ENCODE measurements at places on chromosomes 12 and 14.

GRCh38 chr12:30015631-30016337 lies 232.0 kb upstream of the TMTC1 start:
- no peak for DNase-seq

DNA sequence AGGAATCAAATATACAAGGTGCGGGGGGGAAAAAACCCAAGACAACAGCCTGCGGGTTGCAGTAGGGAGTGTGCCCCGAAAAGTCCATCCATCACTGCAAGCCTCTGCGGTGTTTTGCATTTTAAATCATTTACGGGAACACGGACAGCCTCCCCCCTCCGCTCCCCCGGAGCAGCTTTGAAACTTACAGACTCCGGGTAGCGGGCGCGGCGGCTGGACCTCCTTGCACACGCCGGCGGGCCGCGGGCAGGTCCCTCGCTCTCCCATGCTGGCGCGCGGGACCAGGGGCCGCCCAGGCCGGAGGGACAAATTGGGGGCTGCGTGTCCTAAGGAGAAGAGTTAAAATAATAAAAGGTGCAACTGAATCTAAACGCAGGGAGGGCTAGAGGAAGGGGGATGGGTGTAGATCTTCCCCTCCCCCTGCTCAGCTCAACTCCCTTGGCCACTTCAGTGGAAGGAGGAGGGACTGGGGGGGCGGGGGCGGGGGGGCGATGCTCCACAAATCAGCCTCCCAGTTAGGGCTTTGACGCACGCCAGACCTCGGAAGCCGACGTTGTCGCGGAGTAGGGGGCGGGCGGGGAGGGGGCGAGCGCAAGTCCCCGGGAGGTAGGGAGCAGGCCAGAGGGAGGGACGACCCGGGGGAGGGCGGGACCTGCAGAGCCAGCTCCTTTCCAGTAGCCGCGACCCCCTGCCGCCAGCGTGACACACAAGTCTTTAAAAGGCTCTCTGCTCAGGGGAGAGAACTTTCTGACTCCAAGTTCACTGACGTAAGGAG lies at the start of gene KCNJ8:
Gene KCNJ8 (minus strand): TSS at position 349 of the 775 bp plus-strand sequence. CDS start 1,090 bp downstream, outside the sequence.
- no peak for DNase-seq

DNA sequence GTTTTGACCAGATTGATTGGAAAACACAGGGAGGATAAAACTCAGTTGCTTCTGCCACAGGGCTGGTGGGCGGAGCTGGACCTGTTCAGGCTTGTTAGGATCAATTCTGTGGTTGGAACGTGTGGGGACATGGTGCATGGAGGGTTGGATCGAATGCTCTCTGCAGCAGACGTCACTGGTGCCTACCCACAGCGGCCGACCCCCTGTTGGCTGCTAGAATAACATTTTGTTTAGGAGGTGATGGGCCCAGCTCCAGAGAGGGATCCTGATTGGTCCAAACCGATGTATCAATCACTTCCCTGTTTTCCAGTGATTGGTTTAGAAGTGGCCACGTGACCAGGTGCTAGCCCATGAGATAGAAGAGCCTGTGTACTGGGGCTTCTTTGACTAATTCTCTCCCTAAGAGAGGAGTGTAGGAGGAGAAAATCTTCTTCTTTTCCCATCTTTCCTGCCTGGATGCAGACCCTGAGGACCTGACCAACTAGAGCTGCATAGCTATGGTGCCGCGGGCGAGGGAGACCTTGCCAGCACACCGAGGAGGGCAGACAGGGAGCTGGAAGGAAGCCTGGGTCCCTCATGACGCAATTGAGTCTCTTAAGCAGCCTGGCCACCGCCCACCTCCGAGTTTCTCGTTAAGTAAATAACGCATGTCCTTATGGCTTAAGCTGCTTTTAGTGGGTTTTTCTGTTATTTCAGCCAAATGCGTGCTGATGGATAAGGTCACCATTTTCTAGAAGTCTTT lies 163.5 kb downstream of the AACS start:
- DNase-seq = no peak

DNA sequence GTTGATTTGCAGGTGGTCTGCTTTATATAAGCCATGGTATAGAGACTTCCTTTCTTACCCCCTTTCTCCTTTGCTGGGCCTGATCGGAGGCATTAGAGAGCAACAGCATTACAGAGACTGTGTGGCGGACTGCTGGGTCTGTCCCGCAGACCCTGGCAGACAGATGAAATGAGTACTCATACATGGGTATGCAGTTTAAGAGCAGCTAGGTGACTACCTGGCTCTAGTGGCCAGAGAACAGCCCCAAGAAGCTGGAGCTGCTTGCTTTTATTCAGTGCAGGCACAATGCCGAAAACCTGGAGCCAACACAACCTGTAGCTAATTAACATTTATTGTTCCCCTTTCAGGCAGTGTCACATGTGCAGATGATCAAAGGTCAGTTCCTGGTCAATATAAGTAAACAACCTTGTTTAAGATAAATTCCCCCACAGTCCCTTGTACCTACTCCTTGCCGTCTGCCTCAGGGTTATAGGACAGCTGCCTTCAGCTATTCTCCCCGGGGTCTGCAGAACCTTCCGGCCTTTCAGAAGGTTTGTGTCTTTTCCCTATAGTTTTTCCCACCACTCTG lies 160.0 kb downstream of the TRHDE start:
- no peak for DNase-seq

DNA sequence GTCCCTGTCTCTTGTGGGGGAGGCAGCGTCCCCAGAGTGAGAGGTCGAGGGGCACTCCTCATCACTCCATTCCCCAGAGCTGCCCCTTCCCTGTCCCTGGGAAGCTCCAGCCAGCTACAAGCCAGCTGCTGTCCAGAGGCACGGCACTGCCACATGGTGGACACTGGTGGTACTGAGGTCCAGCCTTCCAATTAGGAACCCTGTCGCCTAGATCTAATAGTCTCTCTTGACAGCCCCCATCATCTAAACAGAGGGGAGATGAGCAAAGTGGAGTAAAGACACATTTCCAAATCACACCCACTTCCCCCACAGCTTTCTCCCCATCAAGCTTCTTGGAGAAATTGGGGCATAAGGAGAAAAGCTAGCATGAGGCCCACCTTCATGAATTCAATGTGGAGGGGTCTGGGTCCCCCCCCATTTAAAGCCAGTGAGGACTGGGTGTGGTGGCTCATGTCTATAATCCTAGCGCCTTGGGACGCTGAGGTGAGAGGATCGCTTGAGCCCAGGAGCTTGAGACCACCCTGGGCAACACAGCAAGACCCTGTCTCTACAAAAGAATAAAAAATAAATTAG lies 2.1 kb upstream of the INHBE start:
- no peak for DNase-seq

GRCh38 chr14:96095581-96096476 lies 56.7 kb downstream of the C14orf132 start:
- no peak for DNase-seq

DNA sequence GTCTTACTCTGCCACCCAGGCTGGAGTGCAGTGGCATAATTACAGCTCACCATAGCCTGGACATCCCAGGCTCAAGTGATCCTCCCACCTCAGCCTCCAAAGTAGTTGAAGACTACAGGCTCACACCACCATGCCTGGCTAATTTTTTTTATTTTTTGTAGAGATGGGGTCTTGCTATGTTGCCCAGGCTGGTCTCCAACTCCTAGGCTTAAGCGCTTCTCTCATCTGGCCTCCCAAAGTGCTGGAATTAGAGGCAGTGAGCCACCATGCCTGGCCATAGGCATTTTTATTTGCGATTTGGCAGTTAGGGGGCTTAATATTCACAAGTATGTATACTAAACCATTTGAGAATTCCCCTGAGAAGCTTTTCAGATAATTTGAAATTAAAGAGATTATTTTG lies 19.1 kb downstream of the PNMA1 start:
- DNase-seq = no peak

- no peak for DNase-seq
Measured at GRCh38 chr12:110253176-110253575, 27.9 kb upstream of the ATP2A2 start.

DNA sequence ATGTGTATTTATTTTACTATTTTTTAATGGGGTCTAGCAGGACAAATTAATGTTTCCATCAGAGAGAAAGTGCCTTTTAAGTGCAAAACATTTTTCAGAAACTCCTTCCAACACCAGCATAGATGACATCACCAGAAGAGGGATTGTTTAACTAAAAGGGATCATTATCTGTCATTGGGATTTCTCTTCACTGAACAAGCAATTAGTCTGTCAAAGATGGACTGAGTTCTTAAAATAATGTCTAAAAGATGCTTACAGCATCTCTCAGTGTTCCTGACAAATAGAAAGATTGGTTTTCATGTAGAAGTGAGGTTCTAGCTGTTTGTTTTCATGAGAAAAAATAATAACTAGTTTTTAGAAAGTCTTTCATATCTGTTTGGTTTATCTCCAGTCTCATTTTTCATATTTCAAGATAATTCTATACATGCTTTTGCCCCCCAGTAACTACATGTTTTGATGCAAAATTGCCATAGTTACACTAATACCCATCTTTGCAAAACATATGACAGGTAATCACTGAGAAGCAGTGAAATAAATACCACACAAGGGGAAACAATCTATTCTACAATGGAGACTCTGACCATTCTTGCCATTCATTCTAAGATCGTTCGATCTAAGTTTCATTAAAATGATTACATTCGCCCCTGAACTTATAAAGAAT lies 850.3 kb downstream of the GALC start:
- no peak for DNase-seq

GRCh38 chr12:128807161-128807724 lies 16.5 kb downstream of the SLC15A4 start:
- no peak for DNase-seq

DNA sequence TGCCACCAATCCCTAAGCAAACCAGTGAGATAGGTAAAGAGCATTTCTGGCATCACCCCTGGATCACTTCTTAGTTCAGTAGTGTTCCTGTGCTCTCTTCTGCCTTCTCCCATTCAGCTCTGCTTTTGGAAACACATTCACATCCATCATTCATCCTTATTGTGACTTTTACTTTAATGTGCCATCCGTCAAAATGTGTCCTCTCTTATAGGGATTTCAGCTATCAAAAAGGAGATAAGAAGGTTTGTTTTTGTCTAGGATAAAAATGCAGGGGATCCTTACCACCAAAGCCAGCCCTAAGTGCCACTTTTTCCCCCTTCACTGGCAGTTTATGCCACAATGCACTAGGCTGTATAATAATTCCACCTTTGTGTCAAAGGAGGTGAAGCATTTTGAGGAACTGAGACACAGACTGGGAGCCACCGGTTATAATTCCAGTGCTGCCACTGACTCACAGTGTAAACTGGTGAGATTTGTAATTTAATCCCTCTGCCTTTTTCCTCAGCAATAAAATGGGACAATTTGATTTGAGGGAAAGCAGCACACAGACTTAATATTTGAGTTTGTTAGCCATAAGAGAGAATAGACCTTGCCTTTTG lies 158.6 kb downstream of the PAX9 start:
- no peak for DNase-seq

All from stimulated activated CD4-positive, alpha-beta T cell treated with anti-CD3 and anti-CD28 coated beads, TNF-alpha, amount 100 ng/mL, for 24 hours (primary cell).